Stimulated activated CD8-positive, alpha-beta memory T cell treated with anti-CD3 and anti-CD28 coated beads, Interleukin-15, amount 100 ng/mL, for 1 hour (primary cell): ENCODE measurements at places on chromosomes 7 and 10.

GRCh38 chr7:156222151-156222550 lies 409.9 kb upstream of the SHH start:
- DNase-seq = no peak

DNA sequence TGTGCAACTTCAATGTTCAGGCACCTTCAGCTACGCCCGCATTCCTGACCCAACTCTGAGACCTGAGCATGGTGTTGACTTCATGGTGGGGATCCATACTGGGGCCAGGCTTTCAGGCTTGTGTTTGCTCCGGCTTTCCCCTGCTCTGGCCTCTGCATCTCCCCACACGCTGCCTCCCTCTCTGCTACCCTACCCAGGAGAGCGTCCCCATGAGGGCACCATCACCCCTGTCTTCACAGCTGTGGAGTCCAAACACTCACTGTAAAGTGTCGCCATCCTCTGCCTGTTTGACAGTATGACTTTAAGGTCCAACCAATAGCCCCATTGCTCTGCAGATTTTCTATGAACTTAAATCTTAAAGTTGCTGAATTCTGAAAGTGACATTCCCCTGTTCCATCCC lies 199.0 kb upstream of the GRB10 start:
- no peak for DNase-seq

DNA sequence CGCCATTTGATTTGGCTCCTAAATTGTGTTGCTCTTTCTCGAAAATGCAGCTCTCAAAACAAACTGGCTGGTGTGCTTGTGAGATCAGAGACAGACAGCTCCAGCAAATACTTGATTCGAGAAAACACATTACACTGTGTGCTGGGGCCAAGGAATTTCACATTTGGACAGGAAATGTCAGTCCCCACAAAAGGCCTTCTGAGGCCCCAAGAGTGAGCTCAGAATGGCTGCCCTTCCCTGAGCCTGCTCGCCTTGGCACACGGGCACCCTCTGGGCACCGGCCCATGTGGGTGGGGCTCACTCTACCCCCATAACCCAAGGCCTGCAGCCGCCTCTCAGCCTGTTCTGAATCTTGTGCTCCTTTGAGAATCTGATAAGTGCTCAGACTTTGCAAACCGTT lies 13.9 kb upstream of the HSPA12A start:
- DNase-seq = no peak

GRCh38 chr7:45563401-45563800 lies 10.8 kb upstream of the ADCY1 start:
- no peak for DNase-seq

DNA sequence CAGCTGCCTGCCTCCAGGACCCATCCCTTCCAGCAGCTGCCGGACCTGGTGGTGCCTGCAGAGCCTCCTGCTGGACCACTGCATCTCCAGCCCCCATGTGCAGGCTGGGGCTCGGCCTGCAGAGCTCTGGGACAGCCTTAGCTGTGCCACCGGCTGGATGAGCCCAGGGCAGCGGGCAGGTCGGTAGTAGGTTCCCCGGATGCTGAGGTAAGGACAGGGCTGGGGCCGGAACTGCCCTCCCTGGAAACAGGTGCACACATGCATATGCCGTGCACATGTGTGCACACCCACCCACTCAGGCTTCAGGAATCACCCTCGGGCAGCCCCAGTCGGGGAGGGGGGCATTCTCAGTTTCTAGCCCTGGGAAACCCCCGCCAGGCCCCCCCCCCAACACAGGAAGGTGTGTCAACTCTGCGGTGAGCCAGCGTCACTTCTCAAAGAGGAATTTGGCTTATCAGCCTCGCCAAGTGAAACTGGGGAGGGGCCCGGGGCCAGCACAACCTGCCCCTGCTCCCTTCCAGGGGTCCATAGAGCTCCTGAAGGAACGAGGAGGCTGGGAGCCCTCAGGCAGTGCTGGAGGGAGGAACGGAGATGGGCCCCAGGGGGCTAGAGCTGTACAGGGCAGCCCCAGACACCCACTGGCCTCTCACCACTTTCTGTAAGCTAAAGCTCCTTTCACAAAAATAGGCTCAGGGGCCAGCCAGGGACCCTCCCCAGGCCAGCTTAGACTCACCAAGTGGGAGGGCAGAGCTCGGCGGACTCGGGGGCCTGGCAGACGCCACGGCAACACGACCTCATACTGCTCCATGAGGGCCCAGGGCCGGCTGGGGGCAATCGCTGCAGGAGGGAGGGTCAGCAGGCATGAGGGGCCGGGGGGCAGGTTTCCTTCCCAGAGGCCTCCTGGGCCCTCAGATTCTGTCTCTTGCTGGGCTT lies 1.7 kb downstream of the ADAM8 start:
- DNase-seq = peak; percentile 56

DNA sequence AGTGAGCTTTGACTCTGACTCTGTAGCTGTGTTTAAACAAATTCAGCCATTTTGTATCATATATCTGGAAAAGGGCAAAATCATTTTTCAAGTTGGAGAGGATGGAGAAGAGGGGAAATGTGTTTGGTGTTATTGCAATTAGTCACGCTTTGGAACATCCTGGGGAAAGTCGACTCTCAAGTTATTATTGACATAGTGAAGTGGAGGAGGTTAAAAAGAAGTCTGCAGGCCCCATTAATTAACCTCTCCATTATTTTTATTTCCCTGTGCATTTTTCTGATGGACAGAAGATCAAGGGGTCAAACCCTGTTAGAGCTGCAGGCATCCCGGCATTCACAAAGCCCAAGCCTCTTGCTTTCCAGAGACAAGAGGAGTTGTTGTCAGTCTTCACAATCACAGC lies 132.6 kb downstream of the TEX36 start:
- DNase-seq = no peak

DNA sequence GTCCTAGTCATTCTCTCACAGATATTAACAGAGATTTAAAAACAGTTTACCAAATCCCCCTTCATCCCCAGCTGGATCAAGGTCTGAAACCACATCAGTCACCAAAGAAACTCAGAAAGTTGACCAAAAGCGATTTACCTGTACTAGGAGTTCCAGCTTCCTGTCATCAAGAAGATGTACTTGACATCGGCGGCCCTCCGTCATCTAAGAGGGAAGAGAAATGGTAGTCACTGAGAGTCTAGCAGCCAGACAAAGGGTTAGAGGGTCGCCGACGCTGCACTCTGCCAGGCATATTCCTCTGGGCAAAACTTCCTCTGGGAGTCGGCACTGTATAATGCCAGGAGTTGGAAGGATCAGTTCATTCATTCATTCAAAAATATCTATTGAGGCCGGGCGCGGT lies 271.9 kb downstream of the PRPF18 start:
- DNase-seq = no peak
